ENCODE measurements at places on chromosomes 7 and 10.

GRCh38 chr7:20030915-20031362 lies 186.2 kb downstream of the MACC1 start:
- no peak for DNase-seq

DNA sequence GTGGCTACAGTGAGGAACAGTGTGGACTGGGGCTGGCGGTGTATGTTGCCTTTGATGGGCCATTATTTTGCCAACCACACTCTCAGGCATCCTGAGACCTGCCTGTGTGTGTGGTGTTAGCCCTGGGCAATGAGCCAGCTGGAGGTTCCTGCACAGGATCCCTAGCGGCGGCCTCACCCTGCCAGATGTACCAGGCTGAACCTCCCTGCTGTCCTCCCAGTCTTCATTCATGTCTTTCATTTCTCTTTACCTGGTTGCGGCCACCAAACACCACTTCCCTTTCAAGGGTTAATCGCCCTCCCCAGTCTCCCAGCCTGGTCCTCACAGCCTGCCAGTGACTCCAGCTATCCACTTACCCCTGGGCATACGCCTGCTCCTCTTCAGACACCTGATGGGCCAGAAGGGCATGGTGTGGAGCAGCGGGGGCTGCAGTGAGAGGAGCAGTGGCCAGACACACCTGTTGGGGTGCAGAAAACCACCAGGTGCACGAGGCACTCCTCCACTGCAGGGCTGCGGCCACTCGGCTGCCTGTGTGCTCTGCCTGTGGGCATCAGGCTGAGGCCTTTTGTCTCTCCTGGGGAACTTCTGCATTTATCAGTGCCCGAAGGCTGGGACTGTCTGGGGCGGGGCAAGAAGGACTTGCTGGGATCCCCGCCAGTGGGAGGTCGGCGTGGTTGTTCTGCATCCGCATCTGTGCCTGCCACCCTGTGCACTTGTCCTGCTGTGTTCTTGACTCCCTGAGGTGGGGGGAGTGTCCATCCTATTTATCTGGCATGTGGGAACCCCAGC lies 111.6 kb downstream of the ARHGAP22 start:
- no peak for DNase-seq

- DNase-seq: no peak
Measured at GRCh38 chr7:159112136-159113011, 32.3 kb downstream of the VIPR2 start.

DNA sequence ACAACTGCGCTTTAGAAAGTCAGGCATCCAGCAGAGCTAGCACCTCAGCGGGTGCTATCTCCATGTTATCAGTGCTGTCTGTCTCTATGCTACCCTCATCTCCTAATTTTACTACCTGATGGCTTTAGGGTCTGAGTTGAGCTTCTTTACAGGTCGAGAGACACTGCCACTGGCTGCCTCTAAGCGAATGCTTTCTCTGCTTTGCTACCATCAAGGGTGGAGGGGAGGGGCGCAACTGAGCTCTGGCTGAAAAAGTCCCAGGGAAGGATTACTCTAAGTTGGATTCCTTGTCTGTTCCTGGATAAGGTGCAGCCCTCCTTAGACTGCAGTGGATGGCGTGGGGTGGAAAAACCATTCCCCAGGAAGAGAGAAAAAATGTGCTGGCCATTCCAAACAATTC lies 105.7 kb downstream of the CDK14 start:
- no peak for DNase-seq

Measured in CD4-positive, alpha-beta T cell treated with Interleukin-12 subunit alpha and Interleukin-12 subunit beta, for 1 hour (primary cell).